ENCODE measurements at places on chromosomes 12 and 14.

GRCh38 chr14:101026341-101026740, 122.8 kb upstream of the RTL1 start:
- DNase-seq: no peak

DNA sequence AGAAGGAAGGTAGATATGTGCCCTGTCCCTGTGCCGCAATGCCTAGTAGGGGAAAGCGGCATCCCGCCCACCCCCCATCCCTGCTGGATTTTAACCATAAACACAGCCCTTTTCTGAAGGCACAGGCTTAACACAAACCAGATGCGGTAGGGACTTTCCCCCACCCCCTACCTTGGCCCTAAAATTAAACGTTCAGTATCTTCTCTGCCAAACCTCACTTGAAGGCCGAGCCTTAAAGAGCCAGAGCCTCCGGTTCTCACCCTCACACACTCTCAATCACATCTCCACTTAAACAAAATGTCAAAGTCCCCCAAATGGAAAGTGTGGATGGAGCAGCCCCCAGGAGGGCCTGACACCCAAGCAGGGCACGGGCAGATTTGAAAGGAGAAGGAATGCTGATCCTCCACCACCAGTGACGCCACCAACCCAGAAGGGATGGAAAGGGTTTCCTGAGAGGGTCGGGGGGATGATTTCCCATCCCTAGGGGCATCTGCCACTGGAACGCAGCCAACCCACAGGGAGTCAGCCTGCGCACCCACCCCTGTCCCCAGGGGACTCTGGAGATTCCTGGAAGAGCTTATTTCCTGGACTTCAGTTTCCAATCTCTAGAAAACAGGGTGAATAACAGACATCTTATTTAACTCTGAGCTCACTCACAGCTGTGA, 26.4 kb downstream of the ACTN1 start:
- DNase-seq: no peak

- DNase-seq: no peak
Measured at GRCh38 chr12:124160097-124160756, 134.7 kb upstream of the RFLNA start.

GRCh38 chr14:81551471-81551870, 17.8 kb upstream of the SEL1L start:
- no peak for DNase-seq

- DNase-seq: peak; percentile 47
Measured at GRCh38 chr12:121189619-121190155, 20.2 kb upstream of the P2RX4 start.

- no peak for DNase-seq
Measured at GRCh38 chr12:116076399-116076798, 201.1 kb downstream of the MED13L start.

- DNase-seq: no peak
Measured at GRCh38 chr12:47349137-47350061, 269.6 kb upstream of the AMIGO2 start.

DNA sequence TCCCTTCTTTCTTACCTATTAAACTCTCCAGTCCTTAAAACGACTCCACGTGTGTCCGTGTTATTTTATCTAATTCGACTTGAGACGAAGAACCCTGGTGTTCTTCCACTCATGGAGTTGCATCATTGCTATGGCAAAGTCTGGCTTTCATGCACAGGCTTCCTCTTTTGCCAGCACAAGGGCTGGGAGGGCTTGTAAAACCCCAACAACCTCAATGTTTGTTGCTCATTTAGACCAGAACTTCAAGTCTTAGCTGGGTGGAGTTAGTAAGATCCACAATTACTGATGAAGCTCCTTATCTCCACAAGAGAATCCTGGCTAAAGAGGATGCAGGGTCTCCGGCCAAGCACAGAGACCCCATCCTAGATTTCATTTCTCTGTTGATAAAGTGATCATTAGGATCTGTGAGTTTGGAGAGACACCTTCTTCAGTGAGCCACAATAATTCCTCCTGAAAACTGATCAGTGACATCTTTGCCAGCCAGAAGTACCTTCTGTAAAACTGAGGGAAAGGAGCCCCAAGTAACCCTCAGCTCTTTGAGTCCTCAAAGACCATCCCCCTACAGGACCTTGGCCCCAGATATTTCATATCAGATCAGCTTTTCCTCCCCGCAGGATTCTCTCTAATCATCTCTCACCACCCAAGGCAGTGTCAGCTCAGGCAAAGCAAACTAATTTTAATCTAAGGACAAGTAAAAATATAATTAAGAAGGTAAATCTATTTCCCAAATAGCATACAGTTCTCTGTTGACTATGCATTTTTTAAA, 514.6 kb downstream of the FUT8 start:
- DNase-seq: no peak

- no peak for DNase-seq
Measured at GRCh38 chr14:72186523-72186922, 254.3 kb downstream of the RGS6 start.

GRCh38 chr12:6106218-6106617, 18.3 kb downstream of the VWF start:
- peak; percentile 53 for DNase-seq

DNA sequence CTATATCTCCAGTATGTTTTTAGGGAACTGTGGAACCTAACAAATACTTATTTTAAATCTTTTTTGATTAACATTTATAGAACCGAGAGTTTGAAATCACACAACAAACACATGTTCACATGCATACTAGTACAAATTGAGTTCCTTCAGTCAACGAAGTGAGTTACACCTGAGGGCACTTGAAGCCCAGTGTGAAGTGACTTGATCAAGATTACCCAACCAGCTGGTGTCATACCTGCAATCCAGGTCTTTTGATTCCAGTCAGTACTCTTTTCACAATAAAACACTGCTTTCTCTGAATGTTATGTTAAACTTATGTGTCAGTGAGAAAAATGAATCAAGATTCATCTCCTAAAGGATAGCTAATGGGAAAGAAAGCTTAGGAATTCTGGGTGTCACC, 35.2 kb downstream of the VRK1 start:
- no peak for DNase-seq

- DNase-seq: no peak
Measured at GRCh38 chr14:65330416-65330815, 82.1 kb upstream of the FUT8 start.

DNA sequence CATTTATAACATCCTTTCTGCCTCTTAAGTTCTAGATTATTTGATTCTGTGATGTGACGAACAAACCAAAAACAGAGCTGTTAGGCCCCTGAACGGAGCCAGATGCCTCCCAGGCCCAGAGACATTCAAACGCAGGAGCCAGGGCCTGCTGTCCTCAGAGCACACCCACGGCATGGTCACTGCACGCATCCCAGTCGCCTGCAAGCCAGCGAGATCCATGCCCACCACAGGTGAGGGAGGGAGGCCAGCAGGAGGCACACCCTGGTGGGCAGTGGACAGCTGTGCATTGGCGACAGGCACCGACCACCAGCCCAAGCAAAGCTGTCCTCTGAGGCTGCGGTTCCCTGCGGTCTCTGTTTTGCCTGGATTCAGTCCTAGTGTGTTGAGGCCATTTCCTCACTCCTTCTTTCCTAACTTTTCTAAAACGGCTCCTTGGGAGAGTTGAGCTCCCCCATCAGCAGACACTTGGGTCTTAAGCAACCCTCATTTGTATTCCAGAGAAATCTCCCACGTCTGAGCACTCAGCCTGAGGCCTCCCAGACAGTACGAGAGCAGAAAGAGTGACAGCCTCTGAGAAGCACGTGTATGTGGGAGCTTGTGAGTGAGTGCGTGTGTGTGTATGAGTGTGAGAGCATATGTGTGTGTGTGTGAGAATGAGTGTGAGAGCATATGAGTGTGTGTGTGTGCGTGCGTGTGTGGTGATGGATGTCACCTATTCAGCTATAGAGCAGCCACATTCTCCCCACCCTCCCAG, 81.2 kb downstream of the CHGA start:
- no peak for DNase-seq

- DNase-seq: no peak
Measured at GRCh38 chr12:124750787-124751471, 112.7 kb downstream of the SCARB1 start.

GRCh38 chr12:68154779-68155178, 4.8 kb downstream of the IFNG start:
- no peak for DNase-seq

DNA sequence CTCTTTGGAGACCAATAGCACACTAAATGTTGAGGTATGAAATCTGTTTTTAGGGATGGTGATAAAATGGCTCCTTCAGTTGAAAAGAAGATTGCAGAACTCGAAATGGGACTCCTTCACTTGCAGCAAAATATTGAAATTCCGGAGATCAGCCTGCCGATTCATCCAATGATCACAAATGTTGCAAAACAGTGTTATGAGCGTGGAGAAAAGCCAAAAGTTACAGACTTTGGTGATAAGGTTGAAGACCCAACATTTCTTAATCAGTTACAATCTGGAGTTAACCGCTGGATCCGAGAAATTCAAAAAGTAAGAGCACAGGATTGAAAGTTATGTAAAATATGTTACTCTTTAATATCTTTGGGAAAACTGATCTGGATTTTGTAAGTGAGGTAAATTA, 15.3 kb downstream of the DYNC1H1 start:
- DNase-seq: no peak

DNA sequence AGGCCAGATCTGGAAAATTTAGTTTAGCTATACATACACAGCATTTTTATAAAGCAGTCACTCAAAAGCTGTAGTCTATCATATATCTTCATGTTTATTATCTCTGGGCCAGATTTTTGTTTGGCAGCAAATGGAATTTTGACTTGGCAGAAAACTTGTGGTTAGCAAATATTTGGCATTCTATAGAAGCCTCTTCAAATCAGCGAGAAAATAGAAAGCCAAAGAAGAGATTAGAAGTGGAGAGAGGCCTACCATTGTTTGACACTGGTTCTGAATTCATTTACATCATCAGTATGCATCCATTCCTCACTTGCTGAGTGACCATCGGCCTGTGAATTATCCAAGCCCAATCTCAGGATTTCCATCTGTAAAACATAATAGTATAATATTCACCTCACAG, 1077.6 kb downstream of the GALC start:
- no peak for DNase-seq

DNA sequence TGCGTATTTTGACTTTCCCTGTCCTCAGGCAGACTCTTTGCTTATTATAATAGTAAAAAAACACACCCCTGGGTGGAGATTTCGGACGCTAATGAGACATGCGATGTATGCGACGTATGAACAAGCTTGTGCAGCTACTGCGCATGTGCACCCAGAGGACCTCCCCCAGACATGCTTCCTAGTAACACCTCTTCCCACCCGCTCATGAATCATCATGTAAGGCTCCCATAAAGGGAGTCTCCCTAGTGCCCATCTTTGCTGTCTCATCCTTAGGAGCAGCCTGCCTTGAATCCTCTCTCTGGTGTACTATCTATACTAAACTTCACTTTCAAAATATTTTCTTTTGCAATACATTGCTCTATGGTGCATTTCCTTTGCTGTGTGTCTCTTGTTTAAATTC, 210.1 kb downstream of the TMEM132D start:
- DNase-seq: no peak

DNA sequence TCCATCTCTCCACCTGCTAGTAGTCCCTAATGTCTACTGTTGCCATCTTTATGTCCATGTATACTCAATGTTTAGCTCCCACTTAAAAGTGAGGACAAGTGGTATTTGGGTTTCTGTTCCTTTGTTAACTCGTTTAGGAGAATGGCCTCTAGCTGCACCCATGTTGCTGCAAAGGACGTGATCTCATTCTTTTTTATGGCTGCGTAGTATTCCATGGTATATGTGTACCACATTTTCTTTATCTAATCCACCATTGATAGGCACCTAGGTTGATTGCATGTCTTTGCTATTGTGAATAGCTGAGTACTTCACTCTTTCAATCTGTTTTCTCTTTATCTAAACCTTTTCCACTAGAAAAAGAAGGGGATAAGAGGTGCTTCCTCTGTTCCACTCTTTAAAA, 130.0 kb downstream of the TMEM117 start:
- DNase-seq: no peak

DNA sequence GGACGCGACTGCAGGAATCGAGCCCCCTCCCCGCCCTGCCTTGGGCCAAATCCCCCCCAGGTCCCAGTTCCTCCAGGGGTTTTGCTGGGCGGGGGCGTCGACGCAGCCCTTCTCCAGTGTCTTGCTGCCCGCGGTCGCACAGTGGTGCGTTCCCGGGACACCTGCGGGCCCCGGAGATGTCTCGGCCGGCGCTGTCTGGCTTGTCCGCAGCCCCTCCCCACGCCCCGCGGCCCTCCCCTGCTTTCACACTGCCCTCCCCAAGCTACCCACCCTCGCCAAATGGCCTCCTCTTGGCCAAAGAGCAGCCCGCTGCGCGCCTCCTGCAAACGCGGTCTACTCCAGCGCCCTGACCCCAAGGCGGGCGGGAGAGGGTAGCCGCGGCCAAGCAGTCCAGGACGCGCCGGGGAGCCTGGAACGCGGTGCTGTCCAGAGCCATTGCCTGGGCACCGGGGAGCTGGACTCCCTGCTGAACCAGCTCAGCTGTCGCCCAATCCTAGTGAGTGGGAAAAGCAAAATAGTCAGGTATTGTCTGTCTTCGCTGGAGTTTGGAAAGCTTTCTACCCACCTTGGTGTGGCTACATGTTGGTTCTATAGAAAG, 122.0 kb downstream of the AACS start:
- DNase-seq: no peak

- DNase-seq: no peak
Measured at GRCh38 chr12:33330940-33331339, 108.7 kb downstream of the SYT10 start.

GRCh38 chr12:47343684-47344567, 264.2 kb upstream of the AMIGO2 start:
- DNase-seq: no peak

GRCh38 chr14:71918955-71919354, 13.3 kb upstream of the RGS6 start:
- peak; percentile 25 for DNase-seq
